ENCODE measurements at places on chromosomes 16 and 17.

GRCh38 chr17:5785338-5785737 lies 201.0 kb upstream of the NLRP1 start:
- DNase-seq, result no peak

- DNase-seq, result no peak
Measured at GRCh38 chr17:640436-640835, 74.2 kb downstream of the VPS53 start.

DNA sequence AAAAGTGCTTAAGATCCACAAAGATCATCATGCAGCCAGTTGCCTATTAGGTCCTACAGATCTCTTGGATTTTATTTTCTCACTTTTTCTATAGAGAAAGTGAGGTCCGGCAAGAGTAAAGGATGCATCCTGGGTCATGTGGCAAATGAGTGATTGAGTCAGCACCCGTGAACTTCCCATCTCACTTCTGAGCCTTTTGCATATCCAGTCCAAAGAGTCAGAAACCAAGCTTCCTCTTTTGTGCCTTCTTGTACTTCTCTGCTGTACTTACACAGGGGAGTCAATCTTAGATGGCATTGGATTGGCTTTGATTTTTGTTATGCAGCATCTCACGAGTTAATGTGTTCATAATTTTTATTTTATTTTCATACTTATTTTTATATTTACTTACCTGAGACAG lies 114.2 kb upstream of the IRX5 start:
- DNase-seq, result no peak

DNA sequence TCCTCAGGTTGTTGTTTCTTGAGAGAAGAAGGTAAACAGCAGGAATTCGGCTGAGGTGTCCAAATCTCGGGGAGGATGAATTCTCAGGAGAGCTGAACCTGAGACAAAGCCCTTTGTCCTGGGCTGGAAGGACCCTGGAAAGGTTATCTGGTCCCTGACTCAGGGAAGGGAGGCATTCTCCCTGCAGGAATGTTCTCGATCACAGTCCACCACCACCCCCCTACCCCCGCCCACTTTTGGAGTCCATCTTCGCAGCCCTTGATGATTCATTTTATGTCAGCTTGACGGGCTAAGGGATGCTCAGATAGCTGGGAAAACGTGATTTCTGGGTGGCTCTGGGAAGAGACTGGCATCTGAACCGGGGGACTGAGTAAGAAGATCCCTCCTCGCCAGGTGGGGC lies 1.4 kb upstream of the CEP295NL start:
- DNase-seq, result no peak

- DNase-seq, result no peak
Measured at GRCh38 chr17:27889711-27890251, 3.4 kb downstream of the LYRM9 start.
